ENCODE measurements at places on chromosomes 16 and 17.

DNA sequence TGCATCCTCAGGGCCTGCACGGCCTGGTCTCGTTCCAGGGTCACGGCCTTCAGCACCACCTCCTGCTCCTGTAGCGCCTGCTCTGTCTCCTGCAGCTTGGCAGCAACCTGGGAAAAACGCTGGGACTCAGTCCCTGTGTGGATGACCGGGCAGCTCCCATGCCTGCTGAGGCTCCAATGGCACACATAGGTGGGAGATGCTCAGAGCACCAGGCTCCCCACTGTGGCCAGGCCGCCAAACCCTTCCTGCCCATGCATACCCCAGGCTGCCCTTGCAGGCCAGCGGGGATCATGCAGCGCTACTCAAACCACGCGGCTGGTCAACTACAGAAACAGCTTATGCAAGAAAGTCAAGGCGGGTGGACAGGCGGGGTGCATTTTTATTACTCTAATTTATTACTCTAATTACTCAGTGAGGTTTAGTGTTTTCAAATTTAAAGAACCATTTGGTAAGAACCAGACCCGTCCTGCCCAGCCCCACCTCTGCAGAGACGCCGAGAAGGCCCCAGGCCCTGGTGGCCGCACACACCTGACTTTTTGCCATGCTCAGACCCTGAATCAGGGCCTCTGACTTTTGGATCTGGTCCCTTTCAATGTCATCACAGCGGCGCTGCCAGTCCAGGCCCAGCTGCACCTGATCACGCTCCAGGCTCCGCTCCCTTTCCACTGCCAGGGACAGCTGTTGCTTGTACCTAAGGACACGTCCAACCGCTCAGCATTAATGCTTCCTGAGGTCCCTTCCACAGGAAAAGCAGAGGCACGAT, 34.0 kb downstream of the CCDC57 start:
- DNase-seq, result no peak

DNA sequence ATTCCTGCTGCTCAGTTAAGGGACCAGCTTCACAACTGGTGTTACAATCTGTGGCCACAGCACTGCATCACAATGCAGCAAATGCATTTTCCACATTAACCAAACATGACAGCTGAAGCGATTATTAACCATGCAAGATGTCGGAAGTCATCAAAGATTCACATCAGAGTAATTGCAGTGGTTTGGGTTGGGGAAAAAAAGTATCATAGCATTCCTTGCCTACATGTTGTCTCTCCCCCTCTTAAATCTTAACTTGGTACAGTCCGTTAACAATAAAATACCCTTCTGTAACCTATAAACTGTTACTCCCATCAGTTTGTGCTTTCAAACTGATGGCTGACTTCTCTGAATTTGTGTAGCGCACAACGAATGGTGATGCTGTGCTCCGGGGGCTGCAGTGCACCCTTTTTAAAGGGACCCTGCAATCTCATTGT, 51.6 kb downstream of the NUP93 start:
- DNase-seq, result no peak

- DNase-seq, result peak; percentile 67
Measured at GRCh38 chr17:29731589-29731929, 108.8 kb upstream of the CORO6 start.

- no peak for DNase-seq
Measured at GRCh38 chr16:30355954-30356308, 823 bp upstream of the CD2BP2 start.

GRCh38 chr17:55783684-55784245, 32.9 kb downstream of the PCTP start:
- no peak for DNase-seq

GRCh38 chr16:68242926-68243858, 2.0 kb upstream of the PLA2G15 start:
- no peak for DNase-seq

GRCh38 chr16:48105976-48106375, 49.8 kb downstream of the ABCC12 start:
- DNase-seq, result no peak

GRCh38 chr17:3965118-3965800, 1.0 kb upstream of the ATP2A3 start:
- no peak for DNase-seq

- no peak for DNase-seq
Measured at GRCh38 chr17:7977039-7977438, 25.4 kb upstream of the GUCY2D start.

GRCh38 chr17:6413065-6413464, 21.9 kb downstream of the AIPL1 start:
- peak; percentile 50 for DNase-seq

GRCh38 chr16:85425074-85425662, 188.0 kb upstream of the GSE1 start:
- DNase-seq, result no peak

GRCh38 chr17:8057691-8058114, 18.8 kb downstream of the ALOX15B start:
- peak; percentile 95 for DNase-seq

GRCh38 chr17:6969323-6969726, 26.5 kb upstream of the ALOX12 start:
- DNase-seq, result no peak

DNA sequence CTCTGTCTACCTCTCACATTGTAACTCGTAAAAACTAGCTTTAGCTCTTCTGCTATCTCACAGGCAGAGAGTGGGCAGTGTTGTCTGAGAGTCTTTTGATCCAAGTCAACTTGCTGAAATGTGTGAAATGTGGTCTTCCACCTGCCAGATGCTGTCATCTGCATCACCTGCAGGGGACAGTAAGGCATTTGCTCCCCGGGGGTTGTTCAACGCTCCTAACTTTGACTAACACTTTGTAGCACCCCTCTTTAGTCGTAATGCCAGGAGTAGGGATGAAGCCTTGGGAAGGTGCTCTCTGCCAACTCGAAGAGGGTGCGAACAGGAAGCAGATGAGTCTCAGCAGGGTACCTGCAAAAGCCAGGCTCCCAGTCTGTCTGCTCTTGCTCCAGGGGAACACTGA, 36.1 kb downstream of the SNX11 start:
- DNase-seq, result no peak

- peak; percentile 53 for DNase-seq
Measured at GRCh38 chr16:2777903-2778629, 986 bp upstream of the ELOB start.

DNA sequence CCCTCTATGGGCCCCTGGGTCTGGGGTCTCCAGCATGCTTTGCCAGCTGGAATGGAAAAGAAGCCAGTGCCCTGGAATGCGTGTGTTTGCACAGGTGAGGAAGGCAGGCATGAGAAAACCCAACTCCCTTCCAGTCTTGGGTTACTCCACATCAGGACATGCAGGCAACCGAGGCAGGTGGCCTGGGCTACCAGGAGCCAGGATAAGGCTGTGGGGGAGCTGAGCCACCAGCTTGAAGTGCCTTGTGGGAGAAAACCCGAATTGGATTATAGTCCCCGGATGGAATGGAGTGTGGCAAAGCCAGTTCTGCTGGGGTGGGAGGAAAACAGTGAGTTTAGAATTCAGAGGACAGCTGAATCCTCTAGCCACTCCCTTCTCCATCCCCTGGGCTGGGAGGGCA, 7.2 kb downstream of the SRCIN1 start:
- DNase-seq, result peak; percentile 76

GRCh38 chr16:29852654-29853053, 10.4 kb downstream of the CDIPT start:
- DNase-seq, result no peak

GRCh38 chr17:61981323-61981722, 53.5 kb upstream of the INTS2 start:
- peak; percentile 45 for DNase-seq

GRCh38 chr16:65323655-65324237, 201.9 kb upstream of the CDH11 start:
- no peak for DNase-seq

GRCh38 chr16:68743664-68744063, 6.6 kb downstream of the CDH1 start:
- no peak for DNase-seq

GRCh38 chr17:62668091-62668804, 40.8 kb downstream of the MRC2 start:
- peak; percentile 72 for DNase-seq

- DNase-seq, result no peak
Measured at GRCh38 chr17:305090-305976, 47.3 kb downstream of the RPH3AL start.

GRCh38 chr16:52035436-52035835, 511.5 kb downstream of the TOX3 start:
- DNase-seq, result no peak

GRCh38 chr16:8355675-8356074, 234.6 kb downstream of the TMEM114 start:
- no peak for DNase-seq

DNA sequence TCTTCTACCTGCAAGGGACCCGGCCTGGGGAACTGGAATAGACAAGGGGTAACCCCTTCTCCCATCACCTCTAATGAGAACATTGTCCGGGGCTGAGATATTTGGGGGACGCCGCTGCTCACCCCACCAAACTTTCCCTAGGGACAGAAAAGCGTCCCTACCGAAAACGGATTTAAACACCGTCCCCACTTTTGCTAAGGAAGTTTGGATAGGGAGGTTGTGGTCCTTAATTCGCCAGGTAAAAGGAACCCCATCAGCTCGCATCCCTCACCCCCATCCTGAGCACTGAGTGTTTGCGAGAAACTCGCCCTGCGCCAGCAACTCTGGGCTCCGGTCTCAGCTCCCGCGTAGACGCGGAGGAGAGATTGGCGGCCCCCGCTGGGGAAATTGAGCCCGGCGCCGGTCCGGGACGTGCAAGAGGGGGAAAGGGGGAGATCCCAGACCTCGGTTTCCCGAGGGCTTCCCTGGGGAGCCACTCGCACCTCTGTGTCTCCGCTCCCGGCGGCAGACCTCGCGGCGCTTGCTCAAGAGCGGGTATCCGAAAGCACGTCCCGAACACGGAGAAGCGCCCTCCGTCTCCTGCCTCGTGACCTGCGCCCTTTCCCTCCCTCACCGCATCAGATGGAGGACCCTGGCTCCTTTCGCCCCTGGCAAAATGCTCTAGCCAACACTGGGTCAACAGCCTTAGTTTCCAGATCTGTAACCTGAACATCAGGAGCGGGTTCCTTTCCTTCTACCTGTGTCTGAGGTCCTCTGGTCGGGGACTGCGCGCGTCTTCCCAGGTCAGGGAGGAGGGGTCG, 3.1 kb upstream of the SOX9 start:
- DNase-seq, result no peak

DNA sequence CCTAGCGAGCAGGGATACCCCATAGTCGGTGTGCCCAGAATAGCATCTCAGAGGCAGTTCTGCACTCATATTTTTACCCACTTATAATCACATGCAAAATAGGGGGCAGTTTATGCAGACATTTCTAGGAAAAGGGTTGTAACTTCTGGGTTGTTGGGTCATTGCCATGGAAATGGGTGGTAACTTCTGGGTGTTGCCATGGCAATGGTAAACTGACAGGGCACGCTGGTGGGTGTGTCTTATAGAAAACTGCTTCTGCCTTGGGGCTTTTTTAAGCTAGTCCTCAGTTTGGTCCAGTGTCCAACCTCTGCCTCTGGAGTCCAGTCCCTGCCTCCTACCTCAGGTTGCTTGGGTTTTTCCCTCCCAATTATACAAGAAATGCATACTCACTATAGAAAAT, 7.4 kb upstream of the SPAG9 start:
- DNase-seq, result peak; percentile 58

GRCh38 chr17:31357839-31358394, 33.6 kb upstream of the RAB11FIP4 start:
- DNase-seq, result no peak

- DNase-seq, result no peak
Measured at GRCh38 chr17:39677542-39678339, 9.5 kb downstream of the PNMT start.

- no peak for DNase-seq
Measured at GRCh38 chr17:4648741-4649140, 7.3 kb upstream of the ALOX15 start.

Measured in trophoblast cell (in vitro differentiated cells and primary cell).